ENCODE measurements at places on chromosomes 2 and 18.

DNA sequence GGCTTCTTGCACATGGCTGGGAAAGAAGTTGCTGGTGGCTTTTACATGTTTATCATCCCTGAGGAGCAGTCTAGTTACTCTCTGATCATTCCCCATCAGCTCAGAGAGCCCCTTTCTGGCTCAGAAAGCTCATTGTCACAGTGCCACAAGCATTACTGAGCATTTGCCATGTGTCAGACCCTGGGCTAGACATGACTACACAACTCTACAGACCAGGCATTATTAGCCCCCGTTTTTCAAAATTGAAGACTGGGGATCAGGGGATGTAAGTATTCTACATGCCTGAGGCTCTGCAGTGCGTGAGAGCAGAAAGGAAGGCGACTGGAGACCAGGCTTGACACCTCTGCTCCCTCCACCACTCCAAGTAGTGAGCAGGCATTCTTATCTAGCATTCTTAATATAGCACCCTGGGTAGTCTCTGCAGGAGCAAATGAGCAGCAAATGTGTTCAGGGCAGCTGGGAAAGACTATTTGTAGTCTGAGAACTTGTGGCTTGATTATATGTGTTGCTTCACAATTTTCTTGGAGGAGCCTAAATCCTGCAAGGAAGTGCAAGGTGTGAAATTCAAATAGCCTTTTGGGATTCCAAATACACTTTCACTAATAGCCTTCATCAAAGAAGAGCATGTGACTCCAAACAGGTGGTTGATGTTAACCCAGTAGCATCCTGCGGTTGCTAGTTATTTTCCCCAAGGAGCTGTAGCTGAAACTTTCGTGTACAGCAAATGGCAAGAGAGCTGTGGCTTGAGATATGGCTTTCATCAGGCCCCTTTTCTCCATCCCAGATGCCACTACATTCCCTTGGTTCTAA lies 143.2 kb downstream of the DDX1 start:
- no peak for DNase-seq

DNA sequence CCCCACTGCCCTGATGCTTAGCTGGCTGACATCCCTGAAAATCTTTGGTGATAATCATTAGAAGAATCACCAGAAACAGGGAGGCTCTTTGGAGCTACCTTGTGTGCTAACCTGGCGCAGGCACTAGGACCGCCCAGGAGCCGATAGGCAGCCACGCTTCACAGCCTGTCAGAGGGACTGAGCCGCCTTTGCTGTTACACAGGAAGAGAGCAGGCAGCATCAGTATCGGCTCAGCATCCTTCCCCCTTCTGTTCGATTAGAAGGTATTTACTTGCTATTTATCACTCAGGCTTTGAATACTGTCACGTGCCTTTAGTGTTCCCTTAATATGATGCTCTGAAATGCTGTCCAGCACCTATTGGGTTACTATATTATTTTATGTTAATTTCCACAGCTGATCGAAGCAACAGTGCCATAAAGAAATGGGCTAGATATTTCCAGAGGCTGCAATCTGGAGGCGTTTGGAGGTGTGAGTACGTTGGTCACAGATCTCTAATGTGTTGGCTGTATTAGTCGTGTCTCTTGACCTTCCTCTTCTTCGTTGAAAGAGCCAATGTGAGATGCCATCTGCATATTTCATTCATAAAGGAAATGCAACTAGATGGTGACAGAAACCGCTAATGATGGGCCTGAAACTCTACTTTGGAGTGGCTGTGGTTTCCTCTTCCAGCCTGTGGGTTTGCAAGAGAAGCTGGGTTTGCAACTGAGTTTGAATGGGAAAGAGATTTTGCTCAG lies 110.4 kb upstream of the RAB27B start:
- no peak for DNase-seq

DNA sequence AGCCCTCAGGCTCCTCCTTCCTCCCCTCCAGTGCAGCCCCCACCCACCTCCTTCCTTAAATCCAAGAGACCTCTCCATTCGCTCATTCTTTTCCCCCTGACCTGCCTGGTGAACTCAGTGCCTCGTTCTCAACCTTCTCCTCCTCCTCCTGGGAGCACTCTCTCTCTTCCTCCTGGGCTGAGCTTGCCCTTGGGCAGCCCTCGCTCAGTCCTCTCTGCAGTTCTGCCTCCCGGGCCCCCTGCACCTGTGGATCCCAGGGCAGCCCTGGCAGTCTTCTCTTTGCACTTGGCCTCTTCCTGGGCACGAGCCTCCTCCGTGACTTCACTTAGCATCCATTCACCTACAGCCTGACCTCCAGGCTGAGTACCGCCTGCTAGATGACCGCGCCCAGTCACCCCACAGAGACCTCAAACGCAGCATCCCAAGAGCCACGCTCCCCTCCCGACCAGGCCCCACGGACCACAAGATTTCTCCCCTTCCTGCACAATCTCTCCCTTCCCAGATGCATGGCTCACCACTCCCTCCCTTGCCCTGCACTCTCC lies 58.9 kb upstream of the ID2 start:
- no peak for DNase-seq

DNA sequence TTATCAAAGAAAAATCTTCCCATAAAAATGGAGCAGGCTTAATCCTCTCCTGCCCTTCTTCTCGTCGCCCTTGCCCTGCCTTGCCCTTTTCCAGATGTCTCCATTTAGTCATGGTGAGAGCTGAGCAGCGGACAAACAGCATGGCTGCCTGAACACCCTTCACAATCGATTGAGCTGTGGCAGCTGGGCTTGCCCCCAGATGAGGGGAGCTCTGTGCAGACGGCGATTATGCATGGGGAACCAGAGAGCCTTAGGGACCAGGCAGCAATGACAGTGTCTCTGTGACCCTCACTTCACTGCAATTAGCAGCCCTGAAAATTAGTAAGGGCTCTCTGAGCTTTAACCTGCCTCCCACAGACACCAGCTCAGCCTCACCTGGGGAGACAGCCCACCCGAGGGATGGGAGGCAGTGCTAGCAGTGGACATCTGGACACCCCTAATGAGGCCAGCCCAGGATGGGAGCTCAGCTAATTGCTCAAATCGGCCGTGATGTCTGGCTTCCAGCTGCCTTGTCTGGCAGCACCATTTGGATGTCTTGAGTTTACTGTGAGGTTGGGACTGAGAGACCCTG lies 365.7 kb downstream of the TNS1 start:
- no peak for DNase-seq

- DNase-seq = no peak
Observed at GRCh38 chr2:98508709-98509066, 64.0 kb downstream of the INPP4A start.

- DNase-seq = no peak
Observed at GRCh38 chr2:30527859-30528258, 80.8 kb downstream of the LCLAT1 start.

GRCh38 chr18:40932862-40933261 lies 1022.2 kb upstream of the PIK3C3 start:
- no peak for DNase-seq

- DNase-seq = no peak
Observed at GRCh38 chr18:48167897-48168253, 237.4 kb upstream of the SMAD2 start.

- DNase-seq = no peak
Observed at GRCh38 chr2:96181529-96181928, 27.1 kb downstream of the STARD7 start.

DNA sequence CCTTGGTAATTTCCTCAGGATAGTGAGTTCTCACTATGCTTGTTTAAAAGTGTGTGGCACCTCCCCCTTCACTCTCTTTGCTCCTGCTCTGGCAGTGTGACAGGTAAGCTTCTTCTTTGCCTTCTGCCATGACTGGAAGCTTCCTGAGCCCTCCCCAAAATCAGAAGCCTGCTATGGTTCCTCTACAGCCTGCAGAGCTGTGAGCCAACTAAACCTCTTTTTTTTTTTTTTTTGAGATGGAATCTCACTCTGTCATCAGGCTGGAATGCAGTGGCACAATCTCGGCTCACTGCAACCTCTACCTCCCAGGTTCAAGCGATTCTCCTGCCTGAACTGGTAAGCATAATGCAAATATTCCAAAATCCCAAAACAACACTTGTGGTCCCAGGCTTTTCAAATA lies 80.0 kb downstream of the SOWAHC start:
- DNase-seq = no peak

DNA sequence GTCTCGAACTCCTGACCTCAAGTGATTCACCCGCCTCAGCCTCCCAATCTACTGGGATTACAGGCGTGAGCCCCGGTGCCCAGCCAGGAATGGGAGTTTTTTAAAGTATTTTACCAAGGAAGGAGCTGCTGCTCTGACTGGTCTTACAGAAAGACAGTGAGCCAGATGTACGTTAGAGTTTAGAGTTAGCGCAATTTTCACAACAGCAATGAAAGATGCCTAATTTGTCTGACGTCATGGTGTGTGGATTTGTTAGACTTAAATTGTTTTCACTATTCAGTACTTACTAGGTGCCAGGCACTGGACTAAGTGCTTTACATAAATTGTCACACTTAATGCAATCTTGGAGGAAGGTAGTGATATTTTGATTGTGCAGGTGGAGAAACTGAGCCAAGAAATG lies 12.4 kb upstream of the RPL37A start:
- no peak for DNase-seq

- DNase-seq = no peak
Observed at GRCh38 chr2:72924353-72925240, 7.3 kb downstream of the EMX1 start.

- no peak for DNase-seq
Observed at GRCh38 chr18:48622911-48623431, 84.1 kb downstream of the CTIF start.

GRCh38 chr18:32333781-32334180 lies 136.9 kb downstream of the GAREM1 start:
- no peak for DNase-seq

- no peak for DNase-seq
Observed at GRCh38 chr2:27019931-27020855, 12.6 kb upstream of the TMEM214 start.

- DNase-seq = no peak
Observed at GRCh38 chr2:231820786-231821303, 34.6 kb downstream of the COPS7B start.

DNA sequence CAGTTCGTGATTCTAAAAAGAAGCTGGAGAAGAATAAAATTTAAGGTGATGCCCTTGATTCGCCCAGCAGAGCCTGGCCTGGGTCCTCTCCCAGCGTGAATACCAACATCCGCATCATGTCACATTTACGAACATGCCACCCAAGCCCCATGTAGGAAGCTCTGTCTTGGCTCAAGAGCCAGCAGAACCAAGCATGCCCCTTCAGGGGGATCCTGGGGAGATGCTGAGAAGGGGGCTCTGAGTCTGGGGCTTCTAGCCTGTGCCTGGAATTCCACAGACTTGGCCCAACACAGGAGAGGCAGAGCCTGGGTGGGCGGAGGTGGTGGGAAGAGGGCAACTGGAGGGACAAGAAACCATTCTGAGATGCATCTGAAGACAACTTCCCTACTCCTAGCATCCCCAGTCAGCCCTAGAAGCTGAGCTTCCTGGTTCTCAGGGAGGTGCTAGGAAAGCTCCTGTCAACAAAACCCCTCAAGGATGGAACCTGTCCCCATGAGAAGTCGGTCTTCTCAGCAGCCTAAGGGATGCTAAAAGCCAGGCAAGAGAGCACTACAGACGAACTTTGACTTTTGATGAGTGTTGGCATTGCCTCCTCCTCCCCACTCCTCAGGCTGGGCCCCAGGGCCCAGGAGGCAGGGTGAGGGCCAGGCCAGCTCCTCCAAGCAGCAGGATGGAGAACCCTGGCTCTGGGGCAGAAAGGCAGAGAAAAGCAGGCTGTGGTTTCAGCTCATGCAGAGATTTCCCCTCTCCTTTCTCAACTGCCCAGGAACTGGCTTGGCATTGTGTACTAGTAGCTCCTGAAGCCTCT lies 57.9 kb downstream of the POLR1A start:
- DNase-seq = no peak

- DNase-seq = no peak
Observed at GRCh38 chr2:145691659-145692058, 1171.7 kb upstream of the ZEB2 start.

DNA sequence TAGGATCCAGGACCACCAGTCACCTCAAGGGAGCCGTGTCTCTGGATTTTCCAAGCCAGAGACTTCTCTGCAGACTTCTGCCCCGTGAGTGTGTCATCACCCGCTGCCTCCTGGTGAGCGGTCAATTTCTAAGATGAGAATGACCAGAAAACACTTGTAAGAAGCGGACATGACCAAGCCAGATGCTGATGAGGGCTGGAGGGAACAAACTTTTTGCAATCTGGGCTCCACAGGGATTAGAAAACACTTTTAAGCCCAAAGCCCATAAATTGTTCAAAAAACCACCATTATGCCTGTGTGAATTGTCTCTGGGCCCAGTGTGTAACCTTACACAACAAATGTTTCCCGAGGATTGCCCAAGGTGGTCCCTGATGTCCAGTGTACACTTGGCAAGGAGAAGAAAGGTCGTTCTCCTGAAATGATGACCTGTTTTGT lies 5.3 kb upstream of the NPPC start:
- no peak for DNase-seq

DNA sequence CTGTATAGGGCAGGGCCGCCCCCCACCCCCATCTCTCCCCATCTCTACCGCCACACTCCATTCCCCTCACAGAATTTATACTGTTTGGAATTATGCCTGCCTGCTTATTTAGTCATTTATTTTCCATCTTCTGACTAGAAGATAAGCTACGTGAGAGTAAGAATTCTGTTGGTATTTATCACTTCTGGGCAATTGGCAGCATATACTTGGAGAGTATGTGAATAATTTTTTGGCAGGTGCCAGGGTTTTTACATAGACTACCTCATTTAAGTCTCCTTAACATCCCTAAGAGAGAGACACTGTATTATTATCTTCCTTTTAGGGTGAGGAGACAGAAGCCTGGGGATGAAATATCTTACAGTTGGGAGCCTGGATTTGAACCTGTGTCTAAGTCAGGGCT lies 45.0 kb downstream of the SLC4A1AP start:
- no peak for DNase-seq

- no peak for DNase-seq
Observed at GRCh38 chr18:24153397-24153796, 14.5 kb downstream of the CABYR start.

DNA sequence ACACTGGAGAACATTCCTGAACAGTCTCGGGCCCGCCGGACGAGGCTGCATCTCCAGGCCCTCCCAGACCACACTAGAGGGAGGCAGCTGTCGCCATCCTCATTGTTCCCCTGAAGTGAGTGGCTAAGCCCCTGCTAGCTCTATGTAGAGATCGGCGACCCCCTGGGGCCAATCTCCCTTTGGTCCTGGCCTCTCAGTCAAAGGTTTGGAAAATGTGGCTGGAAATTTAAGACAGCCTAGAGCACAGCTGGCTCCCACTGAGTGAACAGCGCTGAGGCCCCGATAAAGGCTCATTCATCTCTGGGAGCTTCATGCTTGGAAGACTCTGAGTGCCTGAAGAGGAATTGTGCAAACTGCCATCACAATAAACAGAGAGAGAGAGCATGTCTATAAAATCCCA lies 360.3 kb downstream of the CLIP4 start:
- DNase-seq = no peak

Data from cortex of kidney (tissue), 1 donor.